MCF 10A (cell line): ENCODE measurements at places on chromosomes 5 and 9. TPM values are rescaled to one million over a fixed set of nuclear protein-coding genes. Genes with fewer than 3 reads are reported as not detected.

Gene CNTFR
- not detected in 2 replicates for total RNA-seq

Gene IRGM
- total RNA-seq, result not detected in 2 replicates

Gene CCNI2
- 0.12 and 0.16 TPM in 2 replicates for total RNA-seq

Gene DBH
- not detected in 2 replicates for total RNA-seq

Gene KCNV2
- not detected in 2 replicates for total RNA-seq

Gene NTNG2
- total RNA-seq, result 0.44 TPM in 1 of 2 replicates, not detected in the other

Gene PCDHA12
- 6.1 and 9.6 TPM in 2 replicates for total RNA-seq

Gene TLX3
- total RNA-seq, result not detected in 2 replicates

Gene MXD3
- 8.4 and 13.2 TPM in 2 replicates for total RNA-seq

Gene SLC45A2
- total RNA-seq, result not detected in 2 replicates

Gene FUT7
- 0.12 TPM in 1 of 2 replicates, not detected in the other for total RNA-seq
